ENCODE measurements at places on chromosomes 11 and 22. TPM values are rescaled to one million over a fixed set of nuclear protein-coding genes. Genes with fewer than 3 reads are reported as not detected.
A peak's percentile ranks its signal among the peaks of the same experiment; 100 is the strongest.

Gene IFT27
- 11.5 TPM for polyA plus RNA-seq

GRCh38 chr22:38071421-38072321, 12.3 kb downstream of the SLC16A8 start:
- DNase-seq = no peak
- H3K36me3 ChIP-seq = peaks cover 32% of the 10 kb centered on the region
- H3K4me3 ChIP-seq = no peak overlapping the region
- no peaks in the 10 kb centered on the region for H3K4me1 ChIP-seq
- no peak overlapping the region for H3K27ac ChIP-seq

Gene GRIK4
- polyA plus RNA-seq = not detected

GRCh38 chr11:34824425-34824824, 91.8 kb downstream of the APIP start:
- peaks cover 14% of the 10 kb centered on the region for H3K4me1 ChIP-seq
- no peaks in the 10 kb centered on the region for H3K36me3 ChIP-seq
- no peak overlapping the region for H3K27ac ChIP-seq

GRCh38 chr22:41264408-41264941, 21.5 kb downstream of the RANGAP1 start:
- no peak for DNase-seq
- no peaks in the 10 kb centered on the region for H3K4me1 ChIP-seq
- H3K36me3 ChIP-seq = peaks cover 70% of the 10 kb centered on the region
- no peak overlapping the region for H3K27ac ChIP-seq

DNA sequence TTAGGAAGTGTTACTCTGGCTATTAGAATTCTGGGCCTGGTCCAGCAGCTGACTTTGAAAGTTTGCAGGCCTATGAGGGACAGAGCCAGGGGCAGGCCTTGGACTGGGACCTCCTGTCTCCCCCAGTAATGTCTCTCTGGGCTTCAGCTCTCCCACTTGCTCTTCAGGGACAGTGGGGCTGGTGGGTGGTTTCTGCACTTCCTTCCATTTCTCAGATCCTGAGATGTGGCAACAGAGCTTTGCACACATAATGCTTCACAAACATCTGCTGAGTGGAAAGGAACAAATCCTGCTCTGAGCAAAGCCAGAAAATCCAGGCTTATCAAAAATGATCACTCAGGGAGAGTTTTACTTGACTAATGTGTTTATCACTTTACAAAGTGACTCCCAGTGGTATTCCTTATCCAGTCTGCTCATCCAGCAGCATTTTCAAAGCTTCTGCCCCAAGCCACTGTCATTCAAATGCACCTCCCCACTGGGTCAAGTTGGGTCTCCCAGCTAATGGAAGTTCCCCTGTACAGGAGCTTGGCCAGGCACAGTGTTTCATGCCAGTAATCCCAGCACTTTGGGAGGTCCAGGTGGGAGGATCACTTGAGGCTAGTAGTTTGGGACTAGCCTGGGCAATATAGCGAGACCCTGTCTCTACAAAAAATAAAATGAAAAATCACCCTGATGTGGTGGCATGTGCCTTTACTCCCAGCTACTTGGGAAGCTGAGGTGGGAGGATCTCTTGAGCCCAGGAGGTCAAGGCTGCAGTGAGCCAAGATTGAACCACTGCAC, 13.5 kb upstream of the OSBP2 start:
- H3K27ac ChIP-seq = no peak overlapping the region
- H3K4me3 ChIP-seq = no peak overlapping the region
- no peaks in the 10 kb centered on the region for H3K4me1 ChIP-seq
- no peaks in the 10 kb centered on the region for H3K36me3 ChIP-seq

DNA sequence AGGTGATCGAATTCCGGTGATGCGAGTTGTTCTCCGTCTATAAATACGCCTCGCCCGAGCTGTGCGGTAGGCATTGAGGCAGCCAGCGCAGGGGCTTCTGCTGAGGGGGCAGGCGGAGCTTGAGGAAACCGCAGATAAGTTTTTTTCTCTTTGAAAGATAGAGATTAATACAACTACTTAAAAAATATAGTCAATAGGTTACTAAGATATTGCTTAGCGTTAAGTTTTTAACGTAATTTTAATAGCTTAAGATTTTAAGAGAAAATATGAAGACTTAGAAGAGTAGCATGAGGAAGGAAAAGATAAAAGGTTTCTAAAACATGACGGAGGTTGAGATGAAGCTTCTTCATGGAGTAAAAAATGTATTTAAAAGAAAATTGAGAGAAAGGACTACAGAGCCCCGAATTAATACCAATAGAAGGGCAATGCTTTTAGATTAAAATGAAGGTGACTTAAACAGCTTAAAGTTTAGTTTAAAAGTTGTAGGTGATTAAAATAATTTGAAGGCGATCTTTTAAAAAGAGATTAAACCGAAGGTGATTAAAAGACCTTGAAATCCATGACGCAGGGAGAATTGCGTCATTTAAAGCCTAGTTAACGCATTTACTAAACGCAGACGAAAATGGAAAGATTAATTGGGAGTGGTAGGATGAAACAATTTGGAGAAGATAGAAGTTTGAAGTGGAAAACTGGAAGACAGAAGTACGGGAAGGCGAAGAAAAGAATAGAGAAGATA, at the start of gene MALAT1:
Gene MALAT1 (plus strand): TSS at position 69 of the 736 bp plus-strand sequence.
- H3K36me3 ChIP-seq = peaks cover 34% of the 10 kb centered on the region
- no peaks in the 10 kb centered on the region for H3K27me3 ChIP-seq
- DNase-seq = no peak
- peak within 1 kb of the TSS; percentile 94 for H3K4me3 ChIP-seq
- peaks cover 34% of the 10 kb centered on the region for H3K4me1 ChIP-seq

Gene SUN2
- polyA plus RNA-seq = 23.2 TPM

GRCh38 chr22:27454807-27455450, 346.6 kb downstream of the MN1 start:
- no peak overlapping the region for H3K4me3 ChIP-seq
- no peaks in the 10 kb centered on the region for H3K27me3 ChIP-seq
- DNase-seq = no peak

DNA sequence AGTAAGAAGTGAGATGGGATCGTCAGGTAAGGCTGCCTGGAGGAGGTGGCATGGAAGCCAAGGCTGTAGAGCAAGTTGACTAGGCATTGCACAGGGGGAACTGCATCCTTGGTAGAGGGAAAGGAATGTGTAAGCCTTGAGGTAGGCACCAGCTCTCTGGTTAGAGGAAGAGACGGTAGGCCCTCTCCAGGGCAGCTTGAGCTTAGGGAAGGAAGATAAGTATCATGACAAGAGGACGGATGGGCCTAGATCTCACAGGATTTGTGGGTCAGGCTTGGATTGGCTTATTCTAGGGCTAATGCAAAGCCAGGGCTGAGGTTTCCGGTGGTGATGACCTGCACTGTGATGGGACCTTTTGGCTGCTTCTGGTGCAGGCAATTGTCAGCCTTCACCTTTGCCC, 1035.8 kb downstream of the TBC1D22A start:
- no peak for DNase-seq
- no peak overlapping the region for H3K27ac ChIP-seq
- no peaks in the 10 kb centered on the region for H3K4me1 ChIP-seq
- no peak overlapping the region for H3K4me3 ChIP-seq

- H3K4me1 ChIP-seq = peaks cover 3% of the 10 kb centered on the region
- peaks cover 40% of the 10 kb centered on the region for H3K27me3 ChIP-seq
- DNase-seq = no peak
- no peak overlapping the region for H3K4me3 ChIP-seq
- no peaks in the 10 kb centered on the region for H3K36me3 ChIP-seq
These were observed 1.1 kb downstream of the GNAZ start for GRCh38 chr22:23071230-23072076.

- no peak for DNase-seq
- H3K27me3 ChIP-seq = no peaks in the 10 kb centered on the region
- H3K27ac ChIP-seq = peak overlapping the region; percentile 81
These were observed 19.9 kb downstream of the MMP10 start for GRCh38 chr11:102760344-102761035.

Gene CECR2
- polyA plus RNA-seq = not detected
